ENCODE measurements at places on chromosomes 7 and 10. TPM values are rescaled to one million over a fixed set of nuclear protein-coding genes. Genes with fewer than 3 reads are reported as not detected.

GRID2IP gene
- not detected for total RNA-seq

PMPCB gene
- total RNA-seq, result 35.7 TPM

HYCC1 gene
- total RNA-seq, result 36.0 TPM

KCND2 gene
- 0.13 TPM for total RNA-seq

CFTR gene
- not detected for total RNA-seq

SPDYE11 gene
- not detected for total RNA-seq

CFAP70 gene
- total RNA-seq, result 0.13 TPM

ANKRD1 gene
- 321 TPM for total RNA-seq

PLXDC2 gene
- 17.1 TPM for total RNA-seq

- no peak for DNase-seq
Observed at GRCh38 chr10:47160261-47160908, 139.6 kb upstream of the GDF10 start.

GRCh38 chr7:19118636-19119371 is 1.4 kb upstream of the TWIST1 start:
- no peak for DNase-seq

DNA sequence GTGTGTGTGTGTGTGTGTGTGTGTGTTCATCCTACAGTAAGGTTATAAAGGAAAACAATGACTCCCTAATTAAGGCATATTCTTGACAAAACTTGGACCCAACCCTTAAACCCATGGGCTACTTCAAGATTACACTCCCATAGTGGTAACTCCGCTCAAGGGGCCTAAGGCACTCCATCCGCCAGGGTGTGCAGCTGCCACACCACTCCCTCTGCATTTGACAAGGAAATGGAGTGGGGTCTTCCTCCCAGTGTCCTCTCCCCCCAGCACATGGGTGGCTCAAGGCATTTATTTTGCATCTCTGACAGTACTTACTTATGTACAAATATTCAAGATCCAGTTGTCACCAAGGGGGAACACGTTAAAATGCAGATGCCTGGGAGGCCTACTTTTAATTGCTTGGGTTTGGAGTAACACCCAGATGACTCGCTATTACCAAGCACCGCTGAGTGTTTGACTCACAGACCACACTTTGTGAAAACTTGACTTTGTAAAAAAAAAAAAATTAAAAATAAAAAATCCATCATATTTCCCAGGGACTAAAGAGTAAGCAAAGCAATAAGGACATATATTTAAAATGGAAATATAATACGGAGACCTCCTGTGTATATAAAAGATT is 53.0 kb upstream of the AGR3 start:
- DNase-seq, result no peak

DNA sequence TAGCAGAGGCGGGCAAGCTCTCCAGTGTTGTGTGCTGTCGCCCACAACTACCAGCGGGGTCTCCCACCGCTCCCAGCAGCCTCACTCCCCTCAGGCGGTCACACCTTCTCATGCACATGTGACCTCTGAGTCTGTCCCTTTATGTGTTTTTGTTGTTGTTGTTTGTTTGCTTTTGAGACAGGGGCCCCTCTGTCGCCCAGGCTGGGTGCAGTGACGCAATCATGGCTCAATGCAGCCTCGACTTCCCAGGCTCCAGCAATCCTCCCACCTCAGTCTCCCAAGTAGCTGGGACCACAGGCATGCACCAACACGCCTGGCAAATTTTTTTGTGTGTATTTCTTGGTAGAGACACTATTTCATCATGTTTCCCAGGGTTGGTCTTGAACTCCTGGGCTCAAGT is 1.5 kb downstream of the CPSF4 start:
- DNase-seq, result no peak

DNA sequence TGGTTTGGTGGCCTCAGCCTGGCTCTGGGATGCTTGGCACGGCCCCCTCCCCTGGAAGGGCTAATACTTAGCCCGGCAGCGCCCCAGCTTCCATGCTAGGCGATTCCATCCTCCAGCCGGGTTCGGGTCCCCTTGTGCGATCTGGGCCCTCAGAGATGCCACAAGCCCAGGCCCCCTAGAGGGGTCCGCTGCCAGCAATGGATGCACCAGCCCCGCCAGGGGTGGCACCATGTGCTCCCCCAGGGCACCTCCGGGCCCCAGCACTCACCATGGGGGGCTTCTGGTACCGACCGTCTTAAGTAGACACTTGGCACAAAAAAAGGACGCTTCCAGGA is 125.7 kb upstream of the KCTD7 start:
- DNase-seq, result no peak

GRCh38 chr7:78006063-78006755 is 207.6 kb downstream of the PHTF2 start:
- DNase-seq, result no peak

GRCh38 chr10:31171402-31172083 is 139.9 kb upstream of the ZNF438 start:
- DNase-seq, result no peak

GRCh38 chr10:19970256-19970655 is 154.0 kb downstream of the PLXDC2 start:
- no peak for DNase-seq

DNA sequence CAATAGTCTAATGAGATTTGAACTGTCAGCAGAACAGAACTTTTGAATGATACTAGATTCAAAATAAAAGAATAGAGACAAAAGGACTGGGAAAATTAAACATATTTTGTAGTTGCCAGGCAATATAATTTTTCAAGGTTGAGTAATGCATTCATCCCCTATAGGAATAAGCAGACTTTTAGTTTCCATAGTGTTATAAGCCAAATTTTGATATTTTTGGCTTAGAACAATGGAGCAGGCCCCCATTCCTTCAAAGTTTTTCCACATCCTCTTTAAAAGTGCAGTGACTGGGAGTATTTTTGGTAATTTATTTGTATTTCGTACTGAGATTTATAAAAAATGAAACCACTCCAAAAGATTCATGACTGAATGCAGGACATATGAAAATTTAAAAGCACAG is 24.0 kb downstream of the MEOX2 start:
- peak; percentile 46 for DNase-seq

DNA sequence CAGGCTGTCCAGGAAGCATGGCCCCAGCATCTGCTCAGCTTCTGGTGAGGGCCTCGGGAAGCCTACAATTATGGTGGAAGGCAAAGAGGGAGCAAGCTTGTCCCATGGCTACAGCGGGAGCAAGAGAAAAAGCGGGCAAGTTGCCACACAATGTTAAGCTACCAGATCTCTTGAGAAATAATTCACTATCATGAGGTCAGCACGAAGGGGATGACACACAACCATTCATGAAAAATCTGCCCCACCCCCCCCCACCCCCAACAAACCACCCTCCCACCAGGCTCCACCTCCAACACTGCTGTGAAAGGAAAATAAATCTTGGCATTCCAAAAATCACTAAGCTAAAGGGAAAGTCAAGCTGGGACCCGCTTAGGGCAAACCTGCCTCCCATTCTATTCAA is 545.8 kb upstream of the NRP1 start:
- no peak for DNase-seq

GRCh38 chr7:158017111-158018097 is 570.2 kb downstream of the PTPRN2 start:
- no peak for DNase-seq

- DNase-seq, result no peak
Observed at GRCh38 chr10:17031637-17032635, 97.7 kb downstream of the CUBN start.

DNA sequence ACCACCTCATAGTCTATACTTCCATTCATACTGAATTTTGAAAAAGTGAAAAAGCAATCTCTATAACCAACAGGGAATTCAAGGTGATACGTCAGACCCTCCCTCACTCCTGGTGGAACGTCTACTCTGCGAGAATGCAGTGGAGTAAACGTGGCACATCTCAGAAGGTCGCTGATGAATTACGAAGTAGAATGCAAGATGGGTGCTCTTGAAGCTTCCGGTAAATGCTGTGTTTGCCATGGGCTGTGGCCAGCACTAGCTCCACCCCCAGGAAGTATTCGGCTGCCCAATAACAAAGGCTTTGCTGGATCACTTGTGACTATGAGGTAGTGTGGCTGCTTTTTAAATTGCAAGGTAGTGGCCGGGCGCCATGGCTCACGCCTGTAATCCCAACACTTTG is 226.0 kb downstream of the PRPF18 start:
- DNase-seq, result no peak

DNA sequence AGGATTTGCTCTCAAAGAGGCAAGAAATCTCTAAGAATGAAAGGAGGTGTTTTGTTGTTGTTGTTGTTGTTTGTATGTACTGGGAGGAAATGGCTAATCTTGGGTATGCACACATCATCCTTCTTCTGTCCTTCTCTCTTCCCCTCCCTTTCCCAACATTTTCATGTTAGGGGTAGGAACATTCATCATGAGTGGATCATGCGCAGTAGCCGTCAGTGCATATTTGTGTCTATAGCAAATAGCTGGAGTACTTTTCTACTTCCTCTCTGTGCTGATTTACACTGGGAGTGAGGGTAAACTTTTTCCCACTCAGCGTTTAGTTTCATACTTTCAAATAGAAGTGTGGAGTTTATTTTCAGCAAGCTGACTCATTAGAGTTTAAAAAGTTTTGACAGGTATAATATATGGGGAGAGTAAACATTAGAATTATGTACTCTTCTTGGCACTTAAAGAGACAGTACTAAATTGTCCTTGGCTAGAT is 80.5 kb upstream of the PRKG1 start:
- no peak for DNase-seq

DNA sequence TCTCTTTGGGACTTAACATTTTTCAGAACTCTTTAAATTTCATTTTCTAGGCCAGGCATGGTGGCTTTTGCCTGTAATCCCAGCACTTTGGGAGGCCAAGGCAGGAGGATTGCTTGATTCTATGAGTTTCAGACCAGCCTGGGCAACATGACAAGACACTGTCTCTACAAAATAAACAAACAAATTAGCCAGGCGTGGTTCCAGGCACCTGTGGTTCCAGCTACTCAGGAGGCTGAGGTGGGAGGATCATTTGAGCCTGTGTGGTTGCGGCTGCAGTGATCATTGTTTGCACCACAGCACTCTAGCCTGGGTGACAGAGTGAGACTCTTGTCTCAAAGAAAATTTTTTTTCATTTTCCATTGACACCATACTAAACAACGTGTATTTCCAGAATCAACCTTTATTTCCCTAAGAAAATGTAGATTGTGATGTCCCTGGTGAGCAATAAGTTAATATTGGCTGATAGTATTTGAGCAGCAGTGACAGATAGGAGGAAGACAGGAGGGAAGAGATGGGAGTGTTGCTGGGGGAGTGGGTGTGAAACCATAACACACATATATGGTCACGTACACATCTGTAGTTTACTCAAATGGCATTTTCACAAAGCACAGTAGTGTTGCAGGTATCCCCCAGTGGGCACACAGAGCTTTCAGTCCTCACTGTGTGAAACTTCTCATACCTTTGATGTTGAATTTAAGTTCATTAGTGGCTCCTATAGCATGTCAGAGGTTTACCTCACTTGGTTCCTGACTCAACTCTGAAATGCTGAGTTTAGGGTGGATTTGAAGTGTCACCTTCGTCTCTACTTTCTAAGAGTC is 205.6 kb downstream of the AUTS2 start:
- no peak for DNase-seq

DNA sequence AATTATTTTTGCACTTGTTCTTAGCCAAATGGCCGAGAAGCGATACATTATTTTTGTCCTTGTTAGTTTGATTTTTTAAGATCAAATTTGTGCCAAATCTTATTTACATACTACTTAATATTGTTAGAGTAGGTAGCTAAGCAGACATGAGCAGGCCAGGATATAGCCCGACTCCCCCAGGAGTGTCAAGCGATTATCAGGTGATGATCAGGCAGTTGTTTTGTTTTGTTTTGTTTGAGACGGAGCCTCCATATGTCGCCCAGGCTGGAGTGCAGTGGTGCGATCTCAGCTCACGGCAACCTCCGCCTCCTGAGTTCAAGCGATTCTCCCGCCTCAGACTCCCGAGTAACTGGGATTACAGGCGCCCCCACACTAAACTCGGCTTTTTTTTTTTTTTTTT is 71.1 kb downstream of the LYZL2 start:
- no peak for DNase-seq

DNA sequence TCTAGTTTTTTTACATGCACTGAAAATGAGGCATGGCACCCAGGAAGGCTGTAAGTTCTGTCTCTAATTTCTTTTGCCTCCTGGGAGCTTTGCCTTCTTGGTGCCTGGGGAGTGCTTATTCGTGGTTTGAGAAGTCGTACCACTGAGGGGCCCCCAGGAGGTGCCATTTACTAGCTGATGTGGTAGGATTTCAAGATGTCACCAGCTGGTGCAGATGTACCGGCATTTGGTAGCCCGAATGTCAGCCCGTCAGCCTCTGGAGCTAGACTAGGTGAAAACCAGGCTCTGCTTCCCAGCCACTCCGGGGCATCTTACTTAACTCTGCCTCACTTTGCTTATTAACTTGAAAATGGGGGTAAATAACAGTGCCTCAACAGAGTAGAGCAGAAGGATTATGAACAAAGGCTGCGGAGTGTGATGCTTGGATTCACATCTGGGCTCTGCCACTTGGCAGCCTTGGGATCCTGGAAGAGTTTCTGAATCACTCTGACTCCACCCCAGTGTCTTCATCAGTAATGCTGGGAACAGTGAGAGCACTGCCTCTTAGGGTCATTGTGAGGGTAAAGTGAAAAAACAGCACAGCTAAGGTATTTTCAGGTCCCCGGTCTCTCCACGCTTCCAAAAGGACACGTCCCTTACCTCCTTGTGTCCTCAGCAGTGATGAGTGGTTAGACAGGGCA is 31.4 kb upstream of the BTBD16 start:
- no peak for DNase-seq

Data from dermis microvascular lymphatic vessel endothelial cell (primary cell).